Fibroblast of pulmonary artery (primary cell): ENCODE measurements at places on chromosomes 4 and X.

DNA sequence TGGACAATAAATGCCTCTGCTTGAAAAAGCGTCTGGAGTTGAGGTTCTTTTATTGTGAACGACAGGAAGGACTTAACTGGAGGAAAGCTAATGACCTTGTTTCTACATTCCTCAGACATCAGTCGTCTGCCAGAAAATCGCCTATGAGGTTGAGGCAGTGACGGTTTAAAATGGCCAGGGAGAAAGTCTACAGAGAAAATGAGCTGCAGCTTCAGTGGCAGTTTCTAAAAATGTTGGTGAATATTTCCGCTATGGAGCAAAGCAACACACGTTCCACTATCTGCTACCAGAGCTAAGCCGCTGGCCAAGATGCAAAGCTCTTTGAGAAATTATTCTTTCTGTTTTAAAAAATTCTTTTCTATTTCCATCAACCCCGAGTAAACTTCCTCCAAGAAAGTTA, 116.9 kb upstream of the GALNT7 start:
- peak; percentile 42 for DNase-seq

DNA sequence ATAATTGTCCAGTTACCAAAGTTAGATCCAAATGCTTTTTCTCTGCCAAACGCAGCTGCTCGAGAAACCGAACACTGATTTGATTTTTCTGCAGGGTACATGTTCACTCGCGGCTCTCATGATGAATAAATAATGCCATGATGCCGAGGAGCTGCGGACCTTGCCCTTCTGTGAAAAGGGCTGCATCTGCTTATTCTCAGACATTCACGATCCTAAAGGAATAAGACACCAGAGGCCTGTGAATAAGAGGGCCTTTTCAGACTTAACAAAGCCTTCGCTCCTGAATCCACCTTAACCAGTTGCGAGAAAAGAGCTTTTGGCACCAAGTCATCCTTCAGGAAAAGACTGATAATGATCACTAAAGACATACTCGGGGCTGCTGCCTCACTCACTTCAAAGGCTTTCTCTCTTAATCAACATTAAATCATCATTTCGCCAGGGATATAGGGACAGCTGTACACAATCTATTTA, 147.5 kb downstream of the FBXO8 start:
- peak; percentile 20 for DNase-seq

GRCh38 chr4:97396097-97396496, 747.2 kb downstream of the STPG2 start:
- DNase-seq, result no peak

DNA sequence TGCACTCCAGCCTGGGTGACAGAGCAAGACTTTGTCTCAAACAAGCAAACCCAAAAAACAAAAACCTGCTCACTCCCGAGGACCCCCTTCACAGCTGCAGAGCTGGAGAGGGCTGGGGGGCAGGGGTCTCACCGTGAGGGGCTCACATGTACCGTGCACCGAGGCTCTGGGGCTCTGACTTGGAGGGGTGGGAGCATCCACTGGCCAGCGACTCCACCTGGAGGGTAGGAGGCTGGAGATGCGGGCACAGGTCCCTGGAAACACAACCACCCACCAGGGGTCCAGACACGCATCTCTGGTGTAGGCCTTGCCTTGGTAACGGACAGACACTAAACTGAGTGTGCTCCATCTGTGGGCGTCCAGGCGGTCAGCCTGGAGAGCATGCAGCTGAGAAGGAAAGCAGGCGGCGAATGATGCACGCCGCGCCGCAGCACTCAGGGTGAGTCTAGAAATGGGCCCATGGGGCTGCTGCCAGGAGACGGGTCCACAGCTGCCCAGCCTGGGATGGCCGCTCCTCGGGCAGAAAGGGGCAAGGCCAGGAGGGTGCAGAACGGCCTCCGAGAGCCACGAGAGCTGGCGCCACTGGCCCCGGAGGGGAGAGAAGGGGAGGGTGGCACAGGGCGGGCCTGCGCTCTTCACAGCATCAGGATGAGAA, 26.1 kb downstream of the PPP2R3B start:
- DNase-seq, result no peak

DNA sequence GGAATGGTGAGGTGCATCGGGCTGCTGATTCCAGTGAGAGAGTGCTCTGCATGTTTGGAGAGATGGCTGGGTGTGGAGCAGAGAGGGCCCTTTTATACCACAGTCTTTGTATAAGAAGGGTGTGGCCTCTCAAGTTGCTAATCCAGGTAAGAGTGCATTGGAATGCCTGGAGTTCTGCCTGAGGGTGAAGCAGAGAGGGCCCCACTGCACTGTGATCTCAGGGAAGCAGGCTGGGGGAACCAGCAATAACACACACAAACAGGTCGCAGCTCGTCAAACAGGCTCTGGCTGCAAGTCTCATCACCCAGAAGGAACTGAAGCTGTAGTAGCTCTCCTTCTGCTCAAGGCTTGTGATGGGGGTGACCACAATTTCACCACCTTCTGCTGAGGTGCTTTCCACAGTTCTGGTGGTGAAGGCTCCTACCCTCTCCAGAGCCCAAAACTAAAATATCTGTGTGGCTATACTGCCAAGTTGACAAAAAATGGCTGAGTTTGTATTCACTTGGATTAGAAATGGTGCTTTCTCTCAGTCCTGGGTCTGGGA, 687.4 kb upstream of the HS3ST1 start:
- DNase-seq, result no peak

DNA sequence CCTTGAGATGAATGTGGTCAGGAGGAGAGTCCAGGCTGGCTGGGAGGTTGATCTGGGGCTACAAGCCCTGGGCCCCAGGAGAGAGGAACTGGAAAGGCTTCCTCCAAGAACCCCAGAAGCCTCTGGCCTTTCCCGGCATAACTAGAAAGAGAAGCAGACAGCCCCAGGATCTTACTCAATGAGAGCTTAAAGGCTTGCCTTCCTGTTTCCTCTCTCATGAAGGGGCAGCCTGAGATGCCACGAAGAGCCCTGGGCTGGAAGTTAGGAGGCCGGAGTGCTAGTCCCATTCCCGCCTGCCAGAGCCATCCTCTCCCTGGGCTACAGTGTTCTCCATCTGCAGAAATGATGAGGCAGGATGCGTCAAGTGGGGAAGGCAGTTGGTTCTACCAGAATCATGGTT, 20.1 kb upstream of the XPNPEP2 start:
- DNase-seq, result no peak

- no peak for DNase-seq
Measured at GRCh38 chr4:27018910-27019309, 158.3 kb downstream of the STIM2 start.
